Common myeloid progenitor, CD34-positive (primary cell): ENCODE measurements at places on chromosomes 1 and 21.

DNA sequence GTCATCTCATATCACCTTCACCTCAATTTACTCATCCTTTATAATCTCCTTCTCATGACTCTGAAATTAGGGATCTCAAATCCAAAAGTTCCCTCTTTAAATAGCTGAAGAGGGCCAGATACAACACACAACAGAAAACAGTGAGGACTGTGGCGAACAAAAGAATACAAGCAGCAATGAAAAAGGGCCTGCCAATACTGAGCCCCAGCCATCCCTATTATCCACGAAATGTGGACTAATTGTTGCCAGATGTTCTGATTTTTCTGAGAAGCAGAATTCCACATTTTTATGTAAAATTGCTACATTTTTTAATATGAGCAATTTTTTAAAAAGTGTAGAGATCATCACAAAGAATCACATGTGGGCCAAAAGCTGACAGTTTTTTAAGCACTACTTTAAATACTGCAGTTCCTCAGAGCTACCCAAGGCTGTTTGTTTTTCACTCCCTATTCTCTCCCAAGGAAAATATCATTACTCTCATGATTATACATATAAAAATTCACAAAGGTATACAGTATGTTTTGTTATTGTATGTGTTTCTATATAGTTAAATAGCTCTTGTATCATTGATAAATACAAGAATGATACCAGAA lies 90.0 kb downstream of the ASH1L start:
- DNase-seq, result no peak

GRCh38 chr1:23188434-23188884 lies 19.8 kb upstream of the LUZP1 start:
- no peak for DNase-seq

DNA sequence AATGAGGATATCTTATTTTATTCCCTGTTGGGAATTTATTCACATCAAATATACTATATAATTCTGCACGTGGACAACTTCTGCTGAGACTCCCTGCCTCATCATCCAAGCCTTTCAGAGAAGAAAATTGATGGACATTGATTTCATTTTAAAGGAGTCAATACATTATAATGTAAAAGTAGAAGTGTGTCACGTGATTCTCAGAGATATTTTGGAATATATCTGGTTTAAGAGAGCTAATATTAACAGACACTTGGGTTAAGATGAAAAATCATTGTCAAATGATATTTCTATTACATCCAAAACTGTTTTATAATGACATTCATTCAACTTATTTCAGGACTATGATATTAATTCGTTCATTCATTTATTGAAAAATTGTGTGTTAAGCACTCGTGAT lies 314.2 kb downstream of the ADGRL2 start:
- DNase-seq, result no peak

DNA sequence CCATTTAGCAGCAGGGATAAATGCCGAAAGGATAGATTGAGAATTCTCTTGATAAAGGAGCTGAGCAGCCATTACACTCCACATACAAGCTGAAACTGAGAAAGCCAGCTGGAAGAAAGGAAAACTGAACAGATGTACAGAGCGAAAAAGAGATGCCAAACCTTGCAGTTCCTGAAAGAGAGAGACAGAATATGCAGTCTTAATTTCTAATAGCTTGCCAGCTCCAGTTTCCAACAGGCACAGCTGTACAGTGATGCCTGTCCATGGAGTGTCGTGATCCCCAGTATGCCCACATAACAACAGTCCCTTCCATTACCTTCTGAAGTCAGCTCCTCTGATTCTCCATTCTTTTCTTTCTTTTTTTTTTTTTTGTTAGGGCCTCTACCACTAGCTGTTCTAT lies 22.7 kb downstream of the ABL2 start:
- DNase-seq, result no peak

- no peak for DNase-seq
These were observed 37.6 kb downstream of the RNF115 start for GRCh38 chr1:145786271-145786670.

DNA sequence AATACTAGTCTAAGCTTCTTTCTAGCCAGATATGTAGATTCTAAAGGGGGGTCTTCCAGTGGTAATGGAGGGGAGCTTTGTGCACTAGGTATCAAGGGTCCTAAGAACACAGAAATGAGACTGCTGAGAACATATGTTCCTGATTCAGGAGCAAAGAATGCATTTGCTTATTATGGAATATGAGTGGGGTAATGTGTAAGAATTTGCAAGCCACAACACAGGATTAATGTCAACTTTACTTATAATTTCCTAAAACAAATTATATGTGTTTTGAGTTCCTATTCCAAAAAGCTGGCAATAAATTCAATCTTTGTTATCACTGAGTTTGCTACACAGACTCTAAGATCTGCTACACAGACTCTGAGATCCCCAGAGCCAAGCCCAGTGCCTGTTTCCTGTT lies 357.0 kb upstream of the PTBP2 start:
- no peak for DNase-seq

DNA sequence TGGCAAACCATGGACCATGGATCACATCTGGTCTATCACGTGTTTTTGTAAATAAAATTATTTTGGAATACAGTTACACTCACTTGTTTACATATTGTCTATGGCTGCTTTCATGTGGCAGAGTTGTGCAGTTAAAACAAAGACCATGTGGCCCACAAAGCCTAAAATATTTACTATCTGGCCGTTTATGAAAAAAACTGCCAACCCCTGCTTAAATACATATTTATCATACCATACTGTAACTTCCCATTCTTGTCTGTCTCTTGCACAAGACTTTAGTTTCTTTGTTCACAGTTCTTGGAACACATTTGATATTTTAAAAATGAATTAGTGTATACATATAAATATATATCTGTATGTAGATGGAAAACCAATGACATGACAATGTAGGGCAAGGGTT lies 141.5 kb downstream of the PAPPA2 start:
- DNase-seq, result no peak
